ENCODE measurements at places on chromosomes 7 and 10.
A peak's percentile ranks its signal among the peaks of the same experiment; 100 is the strongest.

- no peak for DNase-seq
Measured at GRCh38 chr7:6551016-6551511, at the start of gene GRID2IP. Gene GRID2IP (minus strand): TSS chr7:6551461. CDS start chr7:6551436, 25 bp downstream.

GRCh38 chr7:767941-768731 is 41.1 kb upstream of the PRKAR1B start:
- no peak for DNase-seq

DNA sequence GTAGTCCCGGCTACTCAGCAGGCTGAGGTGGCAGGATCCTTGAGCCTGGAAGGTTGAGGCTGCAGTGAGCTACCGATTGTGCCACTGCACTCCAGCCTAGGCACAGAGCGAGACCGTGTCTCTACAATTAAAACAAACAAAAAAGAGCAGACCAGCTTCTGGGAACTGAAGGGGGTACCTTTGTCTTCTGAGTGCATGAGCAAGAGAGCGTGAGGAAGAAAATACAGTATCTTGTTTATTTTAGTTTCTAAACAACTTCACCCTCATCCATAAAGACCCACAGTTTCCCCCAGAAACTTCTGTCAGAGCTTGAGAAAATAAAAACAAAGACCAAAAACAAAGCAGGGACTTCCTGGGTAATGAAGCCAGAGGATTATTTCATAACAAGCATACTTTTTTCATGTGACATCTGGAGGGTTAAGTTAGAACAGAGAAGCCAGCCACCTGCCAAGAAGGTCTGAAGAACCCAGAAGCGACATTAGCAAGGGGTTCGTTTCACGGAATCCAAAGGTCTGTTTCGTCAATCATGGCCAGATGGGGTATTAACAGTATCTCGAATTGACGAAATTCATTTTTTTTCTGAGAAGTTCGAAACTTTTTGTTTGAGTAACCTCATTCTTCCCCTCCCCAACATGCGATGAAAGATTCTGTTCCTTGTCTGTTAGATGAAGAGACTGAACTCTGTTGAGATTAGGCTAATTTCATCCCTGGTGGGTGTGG is 10.2 kb upstream of the IL2RA start:
- DNase-seq, result no peak

- DNase-seq, result no peak
Measured at GRCh38 chr7:156147756-156148504, 335.7 kb upstream of the SHH start.

GRCh38 chr7:17696422-17696821 is 243.9 kb downstream of the SNX13 start:
- no peak for DNase-seq

GRCh38 chr10:98378722-98379121 is 36.3 kb downstream of the PYROXD2 start:
- DNase-seq, result no peak

DNA sequence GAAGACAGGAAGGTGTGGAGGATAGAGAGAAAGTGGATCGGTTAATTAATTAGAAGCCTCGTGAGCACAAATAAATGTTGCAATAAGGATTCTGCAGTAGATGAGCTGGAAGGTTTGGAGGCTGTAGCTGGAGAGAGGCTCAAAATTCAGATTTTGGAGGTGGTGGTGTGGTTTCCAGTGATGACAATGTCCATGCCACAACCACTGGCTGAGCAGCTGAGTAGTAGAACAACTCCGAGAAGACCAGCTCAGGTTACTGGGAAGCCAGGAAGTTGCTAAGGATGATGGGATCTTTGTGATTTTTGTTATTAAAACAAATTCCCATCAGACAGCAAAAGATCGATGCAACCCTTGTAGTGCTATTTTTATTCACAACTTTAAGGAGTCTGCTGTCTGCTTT is 7.7 kb downstream of the SLC26A4 start:
- no peak for DNase-seq

- DNase-seq, result no peak
Measured at GRCh38 chr7:139284252-139284896, 53.3 kb downstream of the UBN2 start.

DNA sequence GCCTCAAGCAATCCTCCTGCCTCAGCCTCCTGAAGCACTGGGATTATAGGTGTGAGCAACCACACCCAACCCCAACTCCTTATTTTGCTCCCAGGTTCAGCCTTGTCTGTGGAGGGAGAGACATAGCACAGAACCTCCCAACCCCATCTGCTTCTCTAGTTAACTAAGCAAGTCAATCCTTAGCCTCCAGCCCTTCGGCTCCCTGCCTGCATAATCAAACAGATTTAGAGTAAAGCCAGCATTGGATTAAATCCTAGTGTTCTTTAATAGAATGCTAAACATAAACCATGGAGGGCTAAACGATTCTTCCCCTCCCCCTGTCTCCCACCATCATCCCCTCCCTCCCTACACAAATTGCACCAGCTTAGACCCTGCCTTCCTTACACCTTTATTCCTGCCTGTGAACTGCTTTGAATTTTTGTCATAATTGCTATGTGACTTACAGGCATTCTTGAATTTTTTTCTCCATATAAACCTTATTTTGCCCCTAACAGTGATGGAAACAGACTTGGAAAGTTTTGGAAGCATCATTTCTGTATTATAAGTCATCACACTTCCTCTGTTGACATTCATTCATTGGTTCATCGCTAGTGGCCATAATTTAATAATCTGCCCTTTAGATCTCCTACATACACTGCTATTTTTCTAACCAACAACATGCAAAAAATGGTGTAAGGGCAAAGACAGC is 72.6 kb upstream of the TOMM7 start:
- DNase-seq, result no peak

DNA sequence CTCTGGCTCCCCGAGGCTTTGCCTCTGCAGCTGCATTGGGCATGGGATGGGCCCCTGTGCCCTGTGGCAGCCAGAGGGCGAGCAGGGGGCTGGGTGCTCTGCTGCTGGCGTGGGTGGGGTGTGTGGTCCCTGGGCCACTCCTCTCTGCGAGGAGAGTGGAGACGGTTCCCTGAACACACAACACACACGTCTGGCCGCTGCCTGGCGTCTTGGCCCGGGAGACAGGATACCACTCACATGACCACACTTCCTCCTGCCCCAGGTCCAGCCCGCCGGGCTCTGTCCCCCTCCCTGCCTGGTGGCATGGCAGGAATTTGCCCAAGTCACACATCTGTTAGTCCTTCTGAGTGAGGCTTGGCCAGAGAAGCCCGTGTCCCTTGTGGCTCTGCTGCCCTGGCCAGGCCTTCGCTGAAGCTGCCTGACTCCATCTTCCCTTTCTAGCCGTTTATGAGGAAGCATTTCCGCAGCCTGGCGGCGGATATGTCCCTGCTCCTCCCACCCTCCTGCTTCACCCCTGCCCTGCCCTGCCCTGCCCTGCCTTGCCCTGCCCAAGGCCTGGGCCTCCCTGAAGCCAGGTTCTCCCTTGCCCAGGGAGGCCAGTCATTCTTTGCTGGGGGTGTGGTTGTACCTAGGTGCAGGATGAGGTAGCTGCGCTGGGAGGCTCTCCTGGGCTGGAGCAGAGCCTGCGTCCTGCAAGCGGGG is 3.0 kb downstream of the BRI3 start:
- DNase-seq, result no peak

GRCh38 chr7:8357536-8357935 is 75.9 kb upstream of the NXPH1 start:
- DNase-seq, result no peak

- DNase-seq, result no peak
Measured at GRCh38 chr10:48296576-48297098, 9.8 kb upstream of the MAPK8 start.

DNA sequence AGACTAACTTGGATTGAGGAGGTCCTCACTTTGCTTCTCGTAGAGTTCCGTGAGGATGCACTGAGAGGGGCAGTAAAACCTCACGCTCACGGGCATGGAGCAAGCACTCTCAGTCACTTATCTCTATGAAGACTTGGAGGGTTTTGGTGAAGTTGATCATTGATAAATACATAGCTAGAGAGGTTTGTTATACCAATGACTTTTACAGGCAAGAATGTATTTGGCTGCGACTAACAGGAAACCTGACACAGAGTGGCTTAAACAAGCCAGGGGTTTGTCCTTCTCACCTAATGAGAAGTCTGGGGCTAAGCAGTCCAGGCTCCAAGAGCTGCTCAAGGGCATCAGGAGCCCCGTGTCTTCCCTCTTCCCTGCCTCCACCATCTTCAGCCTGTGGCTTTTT is 6.1 kb downstream of the BICC1 start:
- DNase-seq, result no peak

GRCh38 chr7:40148671-40149070 is 13.9 kb downstream of the SUGCT start:
- no peak for DNase-seq

DNA sequence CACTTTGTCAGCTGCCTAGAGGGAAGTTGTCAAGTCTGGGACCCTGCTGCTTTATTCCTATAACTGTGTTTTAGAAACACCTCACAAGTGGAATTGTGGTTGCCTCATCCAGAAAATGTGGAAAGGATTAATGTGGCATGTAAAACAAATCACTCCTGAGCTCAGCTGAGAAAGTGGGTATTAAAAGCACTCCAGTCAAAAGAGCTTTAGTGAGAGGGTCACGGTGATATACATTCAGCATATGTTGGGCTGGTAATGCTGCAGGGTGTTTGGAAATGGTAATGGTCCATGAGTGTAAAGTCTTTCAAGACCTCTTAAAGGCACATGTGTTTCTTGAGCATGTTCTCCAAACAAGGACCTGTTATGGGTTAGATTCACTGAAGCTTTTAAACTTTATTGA is 318.2 kb upstream of the MEOX2 start:
- DNase-seq, result no peak

- no peak for DNase-seq
Measured at GRCh38 chr7:69433081-69433480, 165.2 kb upstream of the AUTS2 start.

- peak; percentile 27 for DNase-seq
Measured at GRCh38 chr7:20172736-20173334, 44.3 kb downstream of the MACC1 start.

- no peak for DNase-seq
Measured at GRCh38 chr7:149820622-149821190, 17.5 kb upstream of the ZNF862 start.

- DNase-seq, result no peak
Measured at GRCh38 chr7:138613630-138614029, 87.5 kb downstream of the SVOPL start.

DNA sequence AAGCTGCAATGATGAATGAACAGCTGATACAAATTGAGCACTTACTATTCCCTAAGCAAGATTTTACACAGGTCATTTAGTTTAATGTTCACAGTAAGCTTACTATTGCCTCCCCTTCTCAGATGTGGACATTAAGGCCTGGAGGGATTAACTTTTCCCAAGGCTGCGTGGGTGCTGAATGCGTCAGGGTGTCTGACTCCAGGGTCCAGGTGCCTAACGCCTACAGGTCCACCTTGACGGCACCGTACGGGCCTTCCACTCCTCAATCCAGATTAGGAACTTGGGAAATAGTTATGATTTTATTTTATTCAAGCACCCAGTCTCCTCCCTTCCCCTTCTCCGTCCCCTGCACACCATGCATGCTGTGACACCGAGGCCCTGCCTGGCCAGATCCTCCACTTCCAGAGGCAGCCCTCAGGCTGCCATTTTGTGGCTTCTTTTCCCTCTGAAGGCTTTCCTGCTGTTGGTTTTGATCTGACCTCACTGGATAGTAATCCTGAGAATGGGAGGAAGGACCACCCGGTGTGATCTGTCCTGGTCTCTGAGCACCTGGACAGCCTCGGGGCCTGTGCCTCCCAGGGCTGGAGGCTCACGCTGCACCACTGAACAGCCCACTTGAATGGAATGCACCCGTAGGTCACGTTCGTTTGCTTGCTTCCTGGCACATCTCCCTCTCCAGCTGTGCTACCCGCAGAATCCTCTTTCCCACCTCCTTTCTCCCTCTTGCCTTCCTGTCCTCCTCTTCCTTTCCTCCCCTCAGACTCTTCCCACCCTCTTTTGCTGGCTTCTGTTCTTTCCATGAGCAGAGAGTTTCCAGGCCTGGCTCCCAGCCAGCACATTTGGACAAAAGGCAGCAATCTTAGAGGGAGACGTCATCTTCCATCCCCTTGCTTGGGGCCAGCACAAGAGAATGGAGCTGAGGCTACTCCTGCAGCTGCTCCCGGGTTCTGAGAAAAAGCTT is 14.4 kb downstream of the DENND2A start:
- no peak for DNase-seq

- no peak for DNase-seq
Measured at GRCh38 chr10:42984035-42984610, 92.7 kb upstream of the RET start.

DNA sequence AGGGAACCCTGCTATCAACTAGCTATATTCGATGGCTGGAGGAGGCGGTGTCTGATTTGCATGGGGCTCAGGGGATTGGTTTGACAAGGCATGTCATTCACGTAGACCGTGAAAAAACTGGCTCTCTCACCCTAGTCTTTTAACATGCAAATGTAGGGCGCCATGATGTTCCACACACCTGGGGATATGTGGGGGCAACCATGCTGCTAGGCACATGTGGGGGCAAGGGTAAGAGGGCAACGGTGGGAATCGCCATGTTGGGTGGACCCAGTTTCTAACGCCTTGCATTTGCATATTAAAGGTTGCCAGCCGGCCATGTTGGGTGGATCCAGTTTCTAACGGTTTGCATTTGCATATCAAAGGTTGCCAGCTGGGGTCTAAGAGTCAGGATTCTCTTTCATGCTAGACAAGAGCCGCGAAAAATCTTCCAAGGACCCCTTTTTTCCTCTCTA is 419.2 kb upstream of the NFE2L3 start:
- no peak for DNase-seq

DNA sequence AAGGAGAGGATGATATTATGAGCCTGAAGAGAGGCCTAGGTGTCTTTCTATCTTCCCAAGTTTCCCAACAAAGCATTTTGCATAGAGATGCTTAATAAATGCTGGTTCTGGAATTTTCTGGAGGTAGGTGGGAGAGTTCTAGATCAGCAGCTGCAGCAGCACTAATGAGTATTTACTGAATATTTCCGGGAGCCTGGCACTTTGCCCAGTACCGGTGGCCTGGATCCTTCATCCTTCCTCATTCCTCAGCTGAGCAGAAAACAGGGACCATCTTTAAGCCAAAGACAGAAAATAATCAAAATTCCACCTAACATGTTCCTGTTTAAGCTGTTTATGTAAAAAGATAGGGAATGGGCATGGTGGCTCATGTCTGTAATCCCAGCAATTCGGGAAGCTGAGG is 813.2 kb upstream of the AUTS2 start:
- DNase-seq, result no peak

GRCh38 chr7:139901901-139902300 is 72.8 kb downstream of the TBXAS1 start:
- no peak for DNase-seq

GRCh38 chr7:84237533-84238173 is 43.1 kb upstream of the SEMA3A start:
- DNase-seq, result no peak

DNA sequence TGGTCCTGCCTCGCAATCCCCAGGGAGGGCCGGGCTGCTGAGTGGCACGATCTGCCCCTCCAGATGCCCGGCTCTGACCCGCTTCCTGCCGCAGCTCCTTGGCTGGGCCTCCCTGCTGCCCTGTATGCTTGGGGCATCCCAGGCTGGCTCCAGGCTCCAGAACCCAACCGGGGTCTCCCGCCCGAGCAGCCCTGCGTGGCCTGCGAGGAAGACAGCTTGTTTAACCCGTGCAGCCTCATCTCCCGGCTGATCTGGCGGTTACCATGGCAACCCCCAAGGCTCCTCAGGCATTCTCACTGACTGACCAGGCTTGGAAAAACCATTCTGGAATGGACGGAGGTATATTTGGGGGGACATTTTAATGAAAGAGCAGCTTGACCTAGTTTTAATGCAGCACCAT is 232.4 kb upstream of the MYO3A start:
- no peak for DNase-seq

- DNase-seq, result no peak
Measured at GRCh38 chr7:143514995-143515735, 37.5 kb downstream of the TAS2R41 start.
